ENCODE measurements at places on chromosomes 16 and 17.

- DNase-seq = no peak
Observed at GRCh38 chr16:68388124-68388523, 60.2 kb downstream of the SMPD3 start.

DNA sequence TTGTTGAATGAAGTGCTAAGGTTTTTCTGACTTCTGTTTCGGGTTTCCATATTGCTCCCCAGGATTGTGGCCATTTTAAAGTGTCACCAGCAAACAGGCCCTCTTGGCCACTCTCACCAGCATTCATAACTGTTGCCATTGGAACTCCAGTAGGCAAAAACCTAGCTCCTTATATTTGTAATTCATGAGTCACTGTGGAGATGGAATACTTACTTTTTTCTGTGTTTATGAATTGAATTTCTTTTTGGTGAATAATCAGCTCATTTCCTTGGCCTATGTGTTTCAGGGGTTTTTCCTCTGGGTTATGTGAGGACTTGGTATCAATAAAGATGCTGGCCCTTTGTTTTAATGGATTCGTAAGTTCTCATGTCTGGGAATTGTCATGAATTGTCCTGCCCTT, 255.1 kb downstream of the SNX29 start:
- no peak for DNase-seq

GRCh38 chr17:81084680-81085419, 49.9 kb downstream of the BAIAP2 start:
- no peak for DNase-seq

- peak; percentile 41 for DNase-seq
Observed at GRCh38 chr16:82639666-82640336, 13.0 kb downstream of the CDH13 start.

- no peak for DNase-seq
Observed at GRCh38 chr16:11572301-11572995, 14.3 kb downstream of the LITAF start.

All from iPS DF 6.9 (cell line).